ENCODE measurements at places on chromosomes 6 and 20.

GRCh38 chr6:160477901-160478300 lies 129.7 kb downstream of the SLC22A3 start:
- DNase-seq = peak; percentile 8

DNA sequence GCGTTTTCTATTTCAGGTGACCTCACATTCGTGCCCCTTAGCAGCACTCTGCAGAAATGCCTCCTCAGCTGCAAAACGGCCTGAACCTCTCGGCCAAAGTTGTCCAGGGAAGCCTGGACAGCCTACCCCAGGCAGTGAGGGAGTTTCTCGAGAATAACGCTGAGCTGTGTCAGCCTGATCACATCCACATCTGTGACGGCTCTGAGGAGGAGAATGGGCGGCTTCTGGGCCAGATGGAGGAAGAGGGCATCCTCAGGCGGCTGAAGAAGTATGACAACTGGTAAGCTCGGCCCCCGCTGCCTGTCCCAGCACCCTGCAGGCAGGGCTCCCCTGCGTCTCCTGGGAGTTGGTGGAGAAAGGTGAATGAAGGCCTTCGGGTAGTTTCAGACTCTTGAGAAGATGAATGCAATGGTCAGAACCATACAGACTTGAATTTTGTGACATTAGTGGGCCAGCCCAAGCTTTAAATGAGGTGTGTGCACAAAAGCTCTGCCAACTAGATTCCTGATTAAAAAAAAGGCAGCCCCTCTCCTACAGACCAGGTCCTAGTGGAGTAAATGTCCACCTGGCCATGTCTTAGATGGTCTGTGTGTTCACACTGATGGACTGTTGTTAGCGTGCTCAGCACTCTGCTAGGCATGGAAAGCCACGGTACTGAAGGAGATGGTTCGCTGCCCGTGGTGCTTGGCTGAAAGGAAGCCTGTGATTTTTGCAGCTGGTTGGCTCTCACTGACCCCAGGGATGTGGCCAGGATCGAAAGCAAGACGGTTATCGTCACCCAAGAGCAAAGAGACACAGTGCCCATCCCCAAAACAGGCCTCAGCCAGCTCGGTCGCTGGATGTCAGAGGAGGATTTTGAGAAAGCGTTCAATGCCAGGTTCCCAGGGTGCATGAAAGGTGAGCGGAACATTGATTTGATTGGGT lies 708 bp downstream of the PCK1 start:
- no peak for DNase-seq

DNA sequence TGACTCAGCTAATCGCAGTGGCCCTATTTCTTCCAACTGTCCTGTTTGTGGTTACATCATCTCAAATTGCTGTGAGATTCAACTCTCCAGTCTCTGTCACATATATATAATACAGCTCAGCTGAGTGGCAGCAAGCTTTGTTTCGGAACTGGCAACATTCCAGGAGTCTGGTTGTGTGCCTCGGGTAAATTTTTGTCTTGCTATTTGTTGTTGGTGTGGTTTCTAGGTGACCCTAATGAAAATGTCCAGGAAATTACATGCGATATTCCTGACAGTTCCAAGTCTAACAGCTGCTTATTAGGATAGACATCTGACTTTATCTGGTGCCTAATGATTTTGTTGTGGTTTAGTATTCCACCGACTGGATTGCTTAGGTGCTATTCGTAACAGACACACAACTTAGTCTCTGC lies 581.8 kb downstream of the CD109 start:
- no peak for DNase-seq

- DNase-seq = no peak
Observed at GRCh38 chr6:43674291-43674690, 13.3 kb downstream of the MRPS18A start.

- DNase-seq = no peak
Observed at GRCh38 chr20:10562899-10563298, 110.9 kb downstream of the JAG1 start.

DNA sequence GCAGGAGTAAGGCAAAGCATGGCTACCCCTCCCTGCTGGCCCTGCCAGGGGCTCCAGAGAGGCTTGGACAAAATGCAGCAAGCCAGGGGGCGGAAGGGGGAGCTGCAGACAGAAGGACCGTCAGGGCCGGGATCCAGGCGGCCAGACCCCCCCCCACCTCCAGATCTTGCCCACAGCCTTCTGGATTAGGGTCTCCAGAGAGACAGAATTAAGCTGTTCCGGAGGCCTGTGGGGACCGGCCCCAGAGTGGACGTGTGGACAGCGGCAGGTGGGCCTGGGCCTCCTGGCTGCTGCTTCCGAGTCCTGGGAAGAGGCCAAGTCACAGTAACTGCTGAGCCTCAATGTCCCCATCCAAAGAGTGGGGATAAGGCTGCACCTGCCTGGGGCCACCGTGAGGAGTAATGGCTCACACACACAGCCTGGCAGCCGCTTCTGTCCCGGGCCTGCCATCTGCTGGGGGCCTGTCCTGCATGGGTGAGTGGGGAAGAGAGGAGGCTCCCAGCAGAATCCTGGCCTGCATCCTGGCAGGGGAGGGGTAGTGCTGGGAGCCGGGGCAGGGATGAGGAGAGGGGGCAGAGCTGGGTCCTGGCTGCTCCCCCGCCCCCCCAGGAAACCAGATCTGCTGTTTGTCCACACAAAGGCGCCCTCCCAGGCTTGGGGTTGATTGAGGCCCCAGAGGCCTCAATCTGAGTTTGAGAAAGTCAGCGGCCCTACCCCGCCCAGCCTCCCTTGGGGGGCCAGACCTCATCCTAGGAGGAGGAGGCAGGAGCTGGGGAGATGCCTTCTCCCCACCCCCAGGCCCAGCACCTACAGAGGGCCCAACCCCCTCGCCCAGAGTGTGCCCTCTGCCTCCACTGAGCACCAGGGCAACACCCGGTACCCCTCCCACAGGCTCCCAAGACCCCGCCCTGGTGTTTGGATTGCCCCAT lies 3.9 kb downstream of the LAMA5 start:
- DNase-seq = peak; percentile 8

- DNase-seq = no peak
Observed at GRCh38 chr6:143695130-143695968, 17.6 kb downstream of the PHACTR2 start.

DNA sequence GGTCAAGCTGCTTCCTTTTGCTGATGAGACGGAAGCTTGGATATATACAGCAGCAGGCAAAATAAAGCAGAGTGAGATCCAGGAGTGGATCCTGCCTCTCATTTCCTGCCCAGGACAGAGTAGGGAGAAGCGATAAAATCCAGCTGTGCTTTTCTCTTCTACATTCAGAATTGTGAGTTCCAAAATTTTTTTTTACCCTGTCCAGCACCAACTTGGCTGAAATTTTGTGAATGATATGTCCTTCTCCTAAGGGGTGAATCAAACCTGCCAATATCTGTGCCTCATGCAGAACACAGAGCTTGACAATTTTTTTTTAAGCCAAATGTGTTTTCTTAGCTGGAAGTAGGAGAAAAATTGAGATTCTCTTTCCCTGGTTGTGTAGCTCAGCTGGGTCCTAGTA lies 235.6 kb upstream of the CHD6 start:
- no peak for DNase-seq

Measured in ELR (cell line).